MCF 10A (cell line): ENCODE measurements at places on chromosomes 5 and 9.

DNA sequence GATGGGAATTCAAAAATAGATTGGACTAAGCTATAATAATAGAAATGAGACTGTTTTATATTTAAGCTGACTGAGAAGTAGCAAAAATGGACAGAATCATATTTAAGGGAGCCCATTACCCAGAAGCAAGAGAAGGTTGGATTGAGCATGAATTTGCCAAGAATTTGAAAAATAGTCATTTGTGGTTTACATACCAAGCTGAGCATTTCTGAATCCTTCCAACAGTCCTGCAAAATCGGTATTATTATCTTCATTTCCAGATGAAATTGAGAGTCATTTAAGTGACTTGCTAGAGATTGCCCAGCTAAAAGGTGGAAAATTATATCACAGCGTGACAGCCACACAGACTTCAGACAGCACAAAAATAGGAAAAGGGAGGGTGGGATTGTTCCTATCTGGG lies 48.4 kb downstream of the TNFSF15 start:
- no peak for DNase-seq

DNA sequence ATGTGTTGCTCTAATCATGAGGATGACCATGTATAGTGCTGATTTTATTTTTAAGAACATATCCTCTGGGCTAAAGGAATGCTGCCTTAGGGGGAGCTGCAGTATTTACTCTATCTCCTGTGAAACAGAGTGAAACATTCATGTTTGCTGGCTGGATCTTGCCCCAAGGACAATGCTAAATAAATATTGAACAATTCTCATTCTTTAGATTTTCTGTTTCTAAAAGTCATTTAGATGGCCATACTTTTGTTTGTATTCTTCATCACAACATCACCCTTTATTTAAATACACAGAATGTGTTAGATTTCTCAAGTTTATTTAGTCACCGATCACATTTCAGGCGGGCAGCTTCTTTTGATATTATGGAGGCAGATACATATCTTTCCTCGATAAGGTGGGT lies 103.3 kb downstream of the ARHGEF28 start:
- DNase-seq, result no peak

DNA sequence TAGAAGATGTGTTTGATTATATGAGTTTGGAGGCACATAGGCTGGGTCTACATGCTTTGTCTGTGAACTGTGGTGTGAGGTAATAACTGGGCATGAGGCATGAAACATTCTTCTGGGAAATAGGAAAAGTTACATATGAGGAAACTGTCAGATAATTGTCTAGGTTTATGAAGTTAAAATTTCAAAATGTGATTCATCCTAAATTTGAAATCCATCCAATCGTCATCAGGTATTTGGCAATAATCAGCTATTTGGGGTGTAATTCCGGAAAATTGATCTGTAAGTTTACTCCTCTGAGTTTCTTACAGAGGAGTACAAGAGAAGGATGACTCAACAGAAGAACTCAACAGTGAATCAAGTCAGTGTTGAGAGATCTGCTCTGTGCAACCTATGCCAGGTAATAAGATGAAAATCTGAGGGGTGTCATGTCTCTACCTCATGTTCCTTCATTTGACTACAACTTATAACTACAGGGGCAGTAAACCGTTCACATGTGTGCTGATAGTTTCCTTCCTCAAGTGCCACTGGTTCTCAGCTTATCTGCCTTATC lies 1171.6 kb upstream of the CDH18 start:
- DNase-seq, result peak; percentile 59

GRCh38 chr9:105816202-105816744 lies 121.9 kb downstream of the TMEM38B start:
- no peak for DNase-seq

GRCh38 chr9:22401671-22402070 lies 45.0 kb upstream of the DMRTA1 start:
- no peak for DNase-seq

DNA sequence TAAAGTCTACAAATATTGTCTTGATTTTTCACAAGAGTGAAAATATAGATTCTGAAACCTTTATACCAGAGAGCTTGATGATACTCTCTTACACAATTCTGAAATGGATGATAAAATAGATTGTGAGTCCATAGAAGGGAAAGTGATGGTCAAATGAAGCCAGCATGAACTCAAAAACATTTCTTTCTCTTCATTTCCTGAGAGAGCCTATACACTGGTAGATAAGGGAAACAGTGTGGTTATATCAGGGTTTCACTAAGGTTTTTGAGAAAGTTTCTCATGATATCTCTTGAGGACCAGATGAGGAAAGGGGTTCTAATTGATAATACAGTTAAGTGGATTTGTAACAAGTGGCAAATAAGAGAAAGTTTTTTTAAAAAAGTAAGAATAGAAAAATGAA lies 254.1 kb downstream of the PJA2 start:
- no peak for DNase-seq

DNA sequence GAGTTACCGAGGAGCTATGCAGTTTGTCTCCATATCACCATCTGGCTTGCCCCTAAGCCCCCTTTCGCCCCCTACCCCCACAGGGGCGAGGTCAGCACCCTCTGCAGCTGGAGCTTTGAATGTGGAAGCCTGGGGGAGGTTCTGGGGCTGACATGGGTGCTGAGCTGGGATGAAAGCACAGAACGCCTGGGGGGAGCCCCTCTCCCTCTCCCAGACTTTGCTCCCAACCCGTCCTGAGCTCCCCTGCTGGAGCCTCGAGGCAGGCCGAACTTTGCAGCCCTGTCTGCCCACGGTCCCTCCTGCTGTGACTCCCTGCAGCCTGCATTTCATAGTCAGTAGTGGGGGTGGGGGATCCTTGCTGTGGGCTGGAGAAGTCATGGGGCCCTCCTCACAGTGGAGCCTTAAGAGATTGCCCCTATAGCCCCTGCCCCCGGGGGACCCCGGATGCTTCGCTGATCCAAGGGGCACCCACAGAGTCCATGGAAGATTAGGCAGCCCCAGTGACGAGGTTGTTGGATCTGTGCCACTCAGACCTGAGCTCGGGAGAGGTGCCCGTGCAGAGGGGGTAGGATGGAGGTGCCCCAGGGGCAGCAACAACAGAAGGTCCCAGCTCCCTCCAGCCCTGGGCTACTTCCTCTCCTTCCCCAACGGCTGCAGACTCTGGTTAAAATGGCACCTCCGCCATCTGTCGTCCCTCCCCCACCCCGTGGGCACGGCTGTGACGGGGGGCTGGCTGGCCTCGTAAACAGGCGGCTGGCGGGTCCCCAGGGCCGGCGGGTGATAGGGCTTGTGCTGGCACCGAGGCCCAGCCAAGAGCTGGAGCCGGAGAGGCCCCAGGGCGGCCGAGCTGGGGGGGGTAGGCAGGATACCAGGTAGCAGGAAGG lies 162.0 kb downstream of the C9orf50 start:
- DNase-seq, result no peak

DNA sequence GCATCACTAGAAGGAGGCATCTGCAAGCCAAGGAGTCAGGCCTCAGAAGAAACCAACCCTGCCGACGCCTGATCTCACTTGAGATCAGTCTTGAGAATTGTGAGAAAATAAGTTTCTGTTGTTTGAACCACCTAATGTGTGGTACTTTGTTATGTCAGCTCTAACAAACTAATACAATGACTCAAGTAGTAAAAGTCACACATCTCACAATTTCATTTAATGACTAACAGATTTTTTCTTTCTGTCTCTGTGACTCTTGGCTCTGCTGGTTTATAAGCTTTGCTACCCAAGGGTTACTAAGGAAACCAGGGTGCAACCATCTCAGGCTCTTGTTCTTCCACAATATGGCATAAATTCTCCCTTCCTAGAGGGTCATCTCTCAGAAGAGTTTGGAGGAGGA lies 315.8 kb upstream of the GRAMD2B start:
- no peak for DNase-seq

- no peak for DNase-seq
Measured at GRCh38 chr9:106707738-106708474, 155.1 kb upstream of the ZNF462 start.

DNA sequence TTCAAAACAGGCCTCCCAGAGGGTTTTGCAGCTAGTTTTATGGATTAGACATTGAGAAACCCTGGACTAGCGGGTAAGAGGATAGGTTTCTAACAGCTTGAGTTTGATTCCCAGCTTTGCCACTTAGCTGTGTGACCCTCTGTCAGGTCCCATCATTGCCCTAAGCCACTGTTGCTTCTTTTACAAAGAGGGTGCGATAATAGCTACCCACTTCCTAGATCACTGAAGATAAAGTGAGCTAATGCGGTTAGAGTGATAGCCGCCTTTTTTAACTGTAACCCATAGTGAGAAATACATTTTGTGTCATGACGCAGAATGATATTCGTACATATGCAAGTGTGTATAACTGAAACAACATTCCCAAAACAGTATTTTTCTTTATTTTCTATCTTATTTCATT lies 40.3 kb downstream of the CSF1R start:
- no peak for DNase-seq

- DNase-seq, result no peak
Measured at GRCh38 chr9:90204128-90204831, 438.3 kb downstream of the DIRAS2 start.

DNA sequence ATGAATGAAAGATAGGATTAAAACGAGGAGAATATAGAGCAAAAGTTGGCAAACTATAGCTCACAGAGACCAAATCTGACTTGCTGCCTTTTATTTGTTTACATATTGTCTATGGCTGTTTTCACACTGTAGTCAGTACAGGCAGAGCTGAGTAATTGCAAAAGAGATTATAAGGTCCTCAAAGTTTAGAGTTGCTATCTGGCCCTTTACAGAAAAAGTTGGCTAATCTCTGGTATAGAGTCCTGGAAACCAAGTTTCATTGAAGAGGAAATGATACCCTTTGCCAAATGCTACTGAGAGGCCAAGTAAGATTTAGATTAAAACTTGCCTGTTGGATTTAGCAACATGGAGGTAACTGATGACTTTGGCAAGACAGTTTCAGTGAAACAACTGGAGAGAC lies 36.0 kb downstream of the LYRM7 start:
- no peak for DNase-seq

DNA sequence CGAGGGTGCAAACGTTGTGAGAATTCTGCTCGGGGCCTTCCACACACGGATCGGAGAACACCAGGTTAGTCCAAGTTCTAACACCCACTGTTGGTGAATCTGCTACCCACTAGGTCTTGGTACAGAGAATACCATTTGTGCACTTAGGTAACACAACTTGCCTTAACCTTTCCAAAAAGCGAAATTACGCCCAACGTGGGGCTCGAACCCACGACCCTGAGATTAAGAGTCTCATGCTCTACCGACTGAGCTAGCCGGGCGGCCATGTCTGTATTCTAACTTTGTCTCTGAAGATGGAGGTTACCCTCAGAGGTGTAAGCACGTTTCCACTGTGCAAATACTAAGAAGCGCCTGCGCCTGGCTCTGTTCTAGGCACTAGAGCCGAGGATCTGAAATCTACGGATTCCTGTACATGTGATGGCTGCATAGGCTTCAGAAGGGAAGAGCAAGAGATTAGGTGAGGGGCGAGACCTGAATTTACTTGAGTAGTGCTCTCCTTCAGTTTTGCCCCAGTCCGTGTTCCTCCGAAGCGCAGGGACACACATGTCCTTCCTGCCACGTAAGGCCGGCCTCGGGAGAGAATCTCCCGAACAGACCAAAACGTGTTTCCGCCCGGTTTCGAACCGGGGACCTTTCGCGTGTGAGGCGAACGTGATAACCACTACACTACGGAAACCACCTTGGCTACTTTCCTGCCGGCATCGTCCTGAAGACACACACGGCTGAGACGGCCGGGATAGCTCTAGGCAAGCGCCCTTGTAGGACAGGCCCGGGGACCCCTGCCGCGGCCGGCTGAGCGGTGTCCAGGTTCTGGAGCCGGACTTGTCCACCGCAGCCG lies 1.1 kb upstream of the TRIM41 start:
- peak; percentile 98 for DNase-seq

- DNase-seq, result peak; percentile 94
Measured at GRCh38 chr9:129496473-129497004, 124.4 kb downstream of the C9orf50 start.

DNA sequence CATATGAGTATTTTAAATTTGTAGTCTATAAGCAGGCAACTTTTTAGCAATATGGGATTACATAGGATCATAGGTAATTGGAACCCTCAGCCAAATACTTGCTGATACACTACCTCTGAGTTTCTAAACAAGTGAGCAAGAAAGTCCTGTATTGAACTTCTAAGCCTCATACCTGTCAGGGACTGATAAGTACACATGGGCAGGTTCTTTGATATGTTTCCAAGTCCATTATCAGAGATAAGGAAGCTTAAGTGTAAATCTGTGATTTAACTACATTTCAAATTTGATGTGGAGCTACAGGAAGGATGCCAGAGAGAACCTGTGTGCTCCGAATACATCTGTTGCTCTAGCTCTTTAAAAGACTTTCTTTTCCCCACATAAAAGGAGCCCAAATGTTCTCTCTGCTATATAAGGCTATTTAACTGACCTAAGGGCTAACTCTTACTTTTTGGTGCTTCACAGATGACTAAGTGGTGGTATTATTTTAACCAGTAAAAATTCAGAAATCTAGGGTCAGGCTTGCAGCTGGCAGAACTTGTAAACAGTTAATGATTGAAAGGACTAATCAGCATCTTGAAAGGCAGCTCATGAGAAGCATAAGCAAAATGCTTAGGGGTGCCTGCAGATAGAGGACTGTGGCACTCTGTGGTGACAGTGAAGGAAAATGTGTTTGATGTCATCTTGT lies 228.6 kb downstream of the NR3C1 start:
- no peak for DNase-seq

- no peak for DNase-seq
Measured at GRCh38 chr5:108271127-108271526, 110.8 kb downstream of the FBXL17 start.

DNA sequence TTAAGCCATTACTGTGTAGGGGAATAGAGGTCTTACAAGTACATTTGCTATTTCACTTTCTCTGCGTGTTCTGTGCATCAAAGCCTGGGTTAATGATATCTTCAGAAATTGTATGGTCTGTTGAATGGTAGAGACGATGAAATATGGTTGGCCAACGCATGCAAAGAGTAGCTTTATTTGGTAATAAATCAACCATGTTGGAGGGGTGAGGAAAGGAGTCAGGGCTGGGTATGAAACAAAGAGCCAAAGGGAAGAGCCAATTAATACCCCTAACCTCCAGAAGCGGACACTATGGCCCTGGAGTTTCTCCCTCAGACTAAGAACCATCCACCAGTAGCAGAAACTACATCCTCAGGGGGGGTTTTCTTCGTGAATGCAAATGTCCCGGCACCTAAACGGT lies 1974.0 kb upstream of the WWC1 start:
- no peak for DNase-seq

DNA sequence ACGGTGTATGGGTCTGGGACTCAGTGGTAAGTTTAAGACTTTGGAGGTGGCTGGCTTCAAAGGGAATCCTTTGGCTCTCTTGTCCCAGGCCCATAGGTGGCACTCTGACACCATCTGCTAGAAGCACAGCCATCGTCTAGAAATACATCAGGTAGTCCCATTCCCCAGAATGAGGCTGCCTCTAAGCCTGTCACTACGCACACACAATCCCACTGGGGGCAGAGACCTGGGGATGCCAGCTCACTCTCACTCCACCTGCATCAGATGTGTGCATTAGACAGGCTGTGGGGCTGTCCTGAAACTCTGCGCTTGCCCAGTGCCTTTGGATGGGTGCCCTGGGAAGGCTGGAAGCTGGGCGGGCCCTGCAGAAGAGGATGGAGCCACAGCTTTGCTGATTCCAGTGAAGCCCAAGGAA lies 127.5 kb upstream of the PANK3 start:
- DNase-seq, result peak; percentile 60
